ENCODE measurements at places on chromosomes 7 and 10. TPM values are rescaled to one million over a fixed set of nuclear protein-coding genes. Genes with fewer than 3 reads are reported as not detected.

HMX2 gene
- not detected for total RNA-seq

TAS2R4 gene
- 1.8 TPM for total RNA-seq

DNA sequence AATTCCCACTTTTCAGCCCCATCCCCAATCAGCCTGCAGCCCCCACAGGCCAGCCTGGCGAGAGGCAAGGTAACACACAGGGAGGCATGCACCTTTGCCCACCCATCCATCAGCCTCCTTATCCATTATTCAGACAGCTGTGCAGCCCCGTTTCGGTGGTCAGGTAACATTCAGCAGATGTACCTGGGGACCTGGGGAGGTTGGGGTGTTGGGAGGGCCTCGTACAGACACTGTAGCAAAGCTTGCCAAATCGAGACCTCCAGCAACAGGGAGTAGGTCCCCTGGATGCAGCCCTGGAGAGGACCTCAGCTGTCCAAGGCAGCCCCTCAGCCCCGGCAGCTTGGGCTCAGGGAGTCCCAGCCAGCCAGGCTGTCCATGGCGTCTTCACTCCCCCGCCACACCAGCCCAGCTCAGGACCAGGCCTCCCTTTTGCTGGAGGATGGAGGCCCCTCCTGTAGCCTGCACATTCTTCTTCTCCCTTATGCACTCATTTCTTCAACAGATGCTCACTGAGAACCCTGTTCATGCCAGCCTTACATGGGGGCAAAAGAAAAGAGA lies 8.5 kb upstream of the DRGX start:
- no peak for DNase-seq

DNA sequence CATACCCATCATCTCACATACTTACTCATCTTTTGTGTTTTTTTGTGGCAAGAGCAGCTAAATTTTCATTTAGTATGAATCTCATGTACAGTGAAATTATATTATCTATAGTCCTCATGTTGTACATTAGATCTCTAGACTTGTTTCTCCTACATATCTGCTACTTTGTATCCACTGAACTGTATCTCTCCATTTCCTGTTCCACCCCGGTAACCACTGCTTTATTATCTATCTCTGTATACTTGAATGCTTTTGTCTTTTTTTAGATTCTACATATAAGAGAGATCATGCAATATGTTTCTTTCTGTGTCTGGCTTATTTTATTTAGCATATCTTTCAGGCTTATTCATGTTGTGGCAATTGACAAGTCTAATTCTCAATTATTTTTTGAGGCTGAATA lies 125.1 kb downstream of the ANKRD7 start:
- no peak for DNase-seq
